ENCODE measurements at places on chromosomes 5 and 9.

DNA sequence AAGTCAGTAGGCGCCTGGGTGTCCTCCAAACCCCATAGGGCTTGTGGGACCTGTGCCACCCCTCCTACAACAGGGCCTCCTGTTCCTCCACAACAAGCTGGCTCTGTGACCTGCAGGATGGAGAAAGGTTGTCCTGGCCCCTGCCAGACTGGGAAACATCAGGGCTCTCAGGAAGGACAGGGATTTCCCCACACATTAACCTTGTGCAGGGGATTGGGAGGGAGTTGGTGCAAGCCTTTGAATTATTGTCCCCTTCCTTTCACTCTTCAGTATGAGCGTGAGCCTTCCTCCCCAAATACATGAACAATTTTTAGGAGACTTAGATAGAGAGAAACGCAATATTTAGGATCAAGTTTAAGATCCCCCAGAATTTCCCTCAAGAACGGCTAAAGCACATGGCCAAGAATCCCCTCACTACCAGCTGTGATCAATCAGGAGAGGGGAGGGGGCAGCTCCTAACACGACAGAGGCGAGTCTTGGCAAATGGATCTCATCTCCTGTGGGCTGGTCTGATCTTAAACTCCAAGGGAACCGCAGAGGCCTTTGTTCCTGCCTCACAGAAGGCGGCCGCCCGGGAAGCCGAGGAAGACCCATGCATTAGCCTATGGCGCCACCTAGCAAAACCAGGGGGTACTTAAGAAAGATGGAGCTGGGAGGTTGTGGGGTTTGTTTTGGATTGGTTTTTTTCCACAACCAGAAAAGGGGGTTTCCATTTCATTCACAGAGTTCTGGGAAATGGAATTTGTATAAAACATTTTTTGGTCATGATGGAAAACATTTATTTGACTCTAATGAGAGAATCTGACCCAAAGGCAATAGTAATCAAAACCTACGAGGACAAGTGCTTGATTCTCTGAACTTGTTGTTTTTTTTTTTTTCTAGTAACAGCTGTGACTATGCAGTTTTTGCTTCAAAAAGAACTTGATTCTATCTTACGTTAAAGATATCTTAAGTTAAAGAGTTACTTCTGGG lies 36.1 kb upstream of the OSMR start:
- H3K4me3 ChIP-seq: no peak overlapping the region
- DNase-seq: peak; percentile 87
- H3K4me1 ChIP-seq: peaks cover 31% of the 10 kb centered on the region
- H3K27me3 ChIP-seq: no peaks in the 10 kb centered on the region
- no peaks in the 10 kb centered on the region for H3K36me3 ChIP-seq

GRCh38 chr9:92504881-92505280 lies 22.6 kb upstream of the ASPN start:
- no peaks in the 10 kb centered on the region for H3K27me3 ChIP-seq
- H3K27ac ChIP-seq: no peak overlapping the region
- no peaks in the 10 kb centered on the region for H3K36me3 ChIP-seq
- no peak for DNase-seq
- no peaks in the 10 kb centered on the region for H3K4me1 ChIP-seq

DNA sequence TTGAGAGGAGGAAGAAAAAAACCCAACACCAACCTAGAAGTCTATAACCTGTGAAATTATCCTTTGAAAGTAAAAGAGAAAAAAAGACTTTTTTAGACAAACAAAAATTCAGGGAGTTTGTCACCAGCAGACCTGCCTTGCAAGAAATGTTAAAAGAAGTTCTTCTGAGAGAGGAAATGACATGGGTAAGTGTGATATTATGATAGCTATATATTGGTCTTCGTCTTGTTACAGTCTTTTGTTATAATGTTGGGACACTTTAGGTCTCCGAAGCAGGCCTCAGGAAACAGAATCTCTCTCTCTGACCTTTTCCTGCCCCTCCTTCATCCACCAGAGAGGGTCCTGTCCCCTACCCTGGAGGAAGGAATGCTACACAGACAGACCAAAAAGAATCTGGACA lies 16.6 kb upstream of the MLANA start:
- H3K4me1 ChIP-seq: no peaks in the 10 kb centered on the region
- no peak overlapping the region for H3K4me3 ChIP-seq
- no peaks in the 10 kb centered on the region for H3K27me3 ChIP-seq
- DNase-seq: no peak

DNA sequence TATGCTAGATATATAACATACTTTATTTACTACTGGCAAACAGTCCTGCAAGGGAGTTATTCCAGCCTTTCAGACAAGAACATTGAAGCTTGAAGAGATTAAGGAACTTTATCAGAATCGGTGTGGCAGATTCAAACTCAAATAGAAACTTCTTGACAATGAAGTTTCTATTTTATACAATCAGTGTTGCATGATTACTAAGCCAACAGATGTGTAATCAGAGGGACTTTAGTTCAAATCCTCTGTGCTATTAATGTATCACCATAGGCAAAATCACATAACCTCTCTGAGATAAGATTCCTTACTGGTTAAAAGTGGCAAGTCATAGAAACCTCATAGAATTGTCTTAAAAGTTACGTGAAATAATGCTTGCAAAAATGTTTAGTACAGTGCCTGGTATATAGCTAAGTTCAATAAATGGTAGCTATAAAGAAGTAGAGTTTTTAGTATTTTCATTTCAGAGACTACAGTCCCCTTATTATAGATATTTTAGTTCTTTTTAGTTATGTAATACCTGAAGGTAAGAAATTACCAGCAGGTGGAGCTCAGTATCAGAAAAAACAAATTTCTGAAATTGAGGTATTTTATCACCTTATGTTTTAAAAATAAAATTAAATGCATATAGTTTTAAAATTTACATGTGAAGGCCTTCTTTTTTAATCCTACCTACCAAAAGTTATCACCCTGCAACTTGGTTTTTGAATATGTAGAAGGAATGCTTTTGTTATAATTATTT lies 172.1 kb downstream of the FER start:
- no peak overlapping the region for H3K4me3 ChIP-seq
- no peaks in the 10 kb centered on the region for H3K36me3 ChIP-seq
- H3K4me1 ChIP-seq: no peaks in the 10 kb centered on the region

DNA sequence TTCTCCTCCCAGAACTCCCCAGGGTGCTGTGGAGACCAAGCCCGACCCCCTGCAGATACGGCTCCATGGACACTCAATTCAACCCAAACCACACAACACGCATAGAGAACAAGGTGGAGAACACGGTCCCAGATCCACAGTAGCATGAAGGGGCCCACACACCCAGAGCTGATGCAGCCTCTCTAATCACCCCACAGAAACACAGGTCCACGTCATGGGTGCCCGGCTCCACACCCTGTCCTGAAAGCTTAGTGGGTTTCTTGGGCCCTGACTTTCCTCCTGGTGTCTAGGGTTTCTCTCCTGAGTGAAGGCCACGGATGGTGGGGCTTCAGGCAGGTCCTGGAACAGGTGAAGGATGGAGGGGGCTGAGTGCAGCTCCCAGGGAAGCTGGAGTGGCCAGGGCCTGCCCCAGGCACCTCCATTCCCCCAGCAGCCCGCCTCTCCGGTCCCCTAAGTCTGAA lies 1.5 kb upstream of the SLC23A1 start:
- no peak overlapping the region for H3K4me3 ChIP-seq
- no peak for DNase-seq
- no peaks in the 10 kb centered on the region for H3K36me3 ChIP-seq
- no peak overlapping the region for H3K27ac ChIP-seq

DNA sequence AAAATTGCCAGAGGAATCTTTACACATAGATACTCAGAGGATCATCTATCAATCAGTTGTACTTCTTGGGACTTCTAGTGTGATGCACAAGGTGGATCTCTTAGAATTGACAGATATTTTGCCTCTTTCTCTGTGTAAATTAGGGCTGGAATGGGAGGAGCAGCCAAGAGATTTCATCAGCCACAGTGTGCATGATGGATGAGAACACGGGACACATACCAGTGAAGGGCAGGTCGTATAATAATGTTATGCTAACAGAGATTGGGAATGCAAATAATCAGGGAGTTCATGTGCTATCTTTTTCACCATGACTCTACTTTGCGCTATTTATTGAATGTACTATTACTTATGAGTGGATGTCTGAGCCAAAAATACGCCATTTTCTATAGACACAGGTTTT lies 43.3 kb upstream of the ISOC1 start:
- H3K4me3 ChIP-seq: no peak overlapping the region
- DNase-seq: no peak
- no peaks in the 10 kb centered on the region for H3K4me1 ChIP-seq
- no peaks in the 10 kb centered on the region for H3K27me3 ChIP-seq
- no peaks in the 10 kb centered on the region for H3K36me3 ChIP-seq

GRCh38 chr9:91949392-91949945 lies 559 bp downstream of the ROR2 start:
- H3K27ac ChIP-seq: no peak overlapping the region
- no peaks in the 10 kb centered on the region for H3K36me3 ChIP-seq
- H3K4me3 ChIP-seq: no peak overlapping the region

DNA sequence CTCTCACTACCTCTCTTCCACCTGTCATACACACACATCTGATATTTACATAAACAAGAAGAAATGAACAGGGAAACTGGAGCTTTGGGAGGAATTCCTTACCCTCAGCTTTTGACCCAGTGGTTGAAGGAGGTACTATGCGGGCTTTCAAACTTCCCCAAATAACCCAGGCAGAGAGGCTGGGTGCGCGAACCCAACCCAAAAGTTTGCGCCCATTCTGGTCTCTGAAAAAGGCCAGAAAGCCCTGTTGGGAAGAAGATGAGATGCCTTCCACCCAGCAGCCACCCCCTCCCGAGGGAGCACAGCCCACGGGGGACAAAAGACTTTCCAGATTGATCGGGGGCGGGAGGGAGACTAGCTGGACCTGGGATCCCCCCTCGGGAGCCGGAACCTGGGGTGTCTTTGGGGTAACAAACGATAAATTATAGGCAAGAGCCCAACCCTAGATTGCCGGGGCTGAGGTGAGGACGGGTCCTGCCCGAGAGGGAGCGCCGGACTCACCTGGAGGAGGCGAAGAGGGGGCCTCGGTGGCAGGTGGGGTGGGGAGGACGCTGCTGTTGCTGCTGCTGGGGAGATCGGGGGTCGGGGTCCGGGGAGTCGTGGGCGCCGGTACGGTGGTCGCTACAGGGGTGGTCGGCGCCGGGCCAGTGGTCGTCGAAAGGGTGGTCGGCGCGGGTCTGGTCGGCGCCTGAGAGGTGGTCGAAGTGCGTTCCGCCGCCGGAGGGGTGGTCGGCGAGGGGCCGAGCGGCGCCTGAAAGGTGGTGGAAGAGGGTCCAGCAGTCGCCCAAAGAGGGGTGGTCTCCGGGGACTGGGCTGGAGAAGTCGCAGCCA lies 798 bp downstream of the MEGF9 start:
- H3K4me3 ChIP-seq: peak overlapping the region; percentile 84
- no peak for DNase-seq
- H3K27me3 ChIP-seq: no peaks in the 10 kb centered on the region

DNA sequence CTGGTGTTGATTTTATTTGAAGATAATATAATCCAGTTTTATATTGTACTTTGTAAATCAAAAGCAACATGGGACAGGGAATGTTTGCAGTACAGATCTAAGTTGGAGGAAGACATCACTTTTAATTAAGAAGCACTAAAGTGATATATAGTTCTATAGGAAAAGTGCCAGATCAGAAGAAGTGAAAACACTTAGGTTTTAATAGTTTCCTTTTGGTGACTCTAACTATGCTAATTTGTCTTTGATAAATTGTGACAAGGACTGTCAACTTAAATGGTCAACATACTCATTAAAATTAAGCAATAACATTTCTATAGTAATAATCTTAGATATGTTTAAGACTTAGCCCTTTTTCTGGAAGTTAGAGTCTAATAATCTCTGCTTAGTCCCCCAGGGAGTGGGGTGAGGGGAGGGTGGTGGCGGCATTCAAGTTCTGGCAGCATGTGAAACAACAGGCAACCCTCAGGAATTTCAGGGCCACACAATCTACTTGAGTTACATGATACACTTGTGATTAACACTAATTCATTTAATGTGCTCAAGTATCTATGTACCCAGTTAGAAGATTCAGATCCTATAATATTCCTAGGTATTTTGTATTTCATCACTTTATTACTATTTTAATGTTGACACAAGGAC lies 1026.5 kb downstream of the NR2F1-AS1 start:
- H3K4me1 ChIP-seq: peaks cover 7% of the 10 kb centered on the region
- DNase-seq: no peak
- no peak overlapping the region for H3K4me3 ChIP-seq
- no peaks in the 10 kb centered on the region for H3K27me3 ChIP-seq
- H3K36me3 ChIP-seq: no peaks in the 10 kb centered on the region
- no peak overlapping the region for H3K27ac ChIP-seq

DNA sequence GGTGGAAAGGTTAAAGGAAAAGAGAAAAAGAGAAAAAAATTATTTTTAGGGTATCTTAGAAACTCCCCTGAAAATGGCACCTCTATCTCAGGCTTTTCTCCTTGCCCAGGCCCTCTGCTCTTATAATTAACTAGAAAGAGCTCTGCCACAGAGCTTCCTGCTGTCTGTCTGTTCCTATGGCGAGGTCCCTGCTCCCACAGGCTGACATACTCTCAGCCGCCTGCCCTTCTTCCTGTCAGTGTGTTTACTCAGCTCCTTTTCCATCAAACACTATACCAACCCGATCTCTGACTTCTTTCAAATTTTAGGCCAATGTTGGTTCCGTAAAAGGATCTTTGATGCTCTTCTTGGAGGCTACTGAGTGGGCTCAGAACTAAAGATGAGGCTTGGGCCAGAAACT lies 482.6 kb downstream of the DMAC1 start:
- H3K4me1 ChIP-seq: no peaks in the 10 kb centered on the region
- H3K27me3 ChIP-seq: no peaks in the 10 kb centered on the region
- no peaks in the 10 kb centered on the region for H3K36me3 ChIP-seq

DNA sequence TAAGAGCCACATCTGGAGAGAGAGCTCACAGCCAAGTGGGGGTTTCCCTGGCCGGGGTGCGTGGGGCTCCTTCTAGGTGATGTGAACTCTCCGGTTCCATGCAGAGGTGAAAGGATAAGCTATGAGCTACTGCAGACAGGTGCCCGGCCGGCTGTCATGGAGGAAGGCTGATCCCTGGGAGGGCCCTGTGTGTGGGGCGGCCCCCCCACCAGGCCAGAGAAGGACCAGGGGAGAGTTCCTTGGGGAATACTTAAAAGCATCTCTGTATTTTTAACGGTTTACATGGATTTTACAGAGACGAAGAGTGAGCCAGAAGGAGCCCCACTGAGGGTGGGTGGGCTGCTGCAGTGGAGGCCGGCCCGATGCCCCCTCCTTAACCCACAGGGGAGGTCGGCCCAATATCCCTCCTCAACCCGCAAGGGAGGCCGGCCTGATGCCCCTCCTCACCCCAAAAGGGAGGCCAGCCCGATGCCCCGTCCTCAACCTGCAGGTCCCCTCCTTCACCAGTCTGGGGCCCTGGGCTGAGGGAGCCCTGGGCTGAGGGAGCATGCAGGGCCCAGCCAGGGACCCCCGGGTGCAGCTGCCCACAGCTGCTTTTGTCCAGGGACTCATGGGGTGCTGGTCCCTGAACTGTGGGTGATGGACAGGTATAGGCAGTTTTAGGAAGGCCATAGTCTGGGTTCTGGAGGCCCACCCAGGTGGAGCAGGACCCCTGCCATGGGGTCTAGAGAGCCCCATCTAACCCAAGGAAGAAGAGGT lies 31.9 kb downstream of the MRPL36 start:
- no peaks in the 10 kb centered on the region for H3K36me3 ChIP-seq
- H3K27ac ChIP-seq: no peak overlapping the region
- no peak for DNase-seq
- no peak overlapping the region for H3K4me3 ChIP-seq
- H3K27me3 ChIP-seq: no peaks in the 10 kb centered on the region

GRCh38 chr9:127358023-127358535 lies 38.9 kb upstream of the SLC2A8 start:
- DNase-seq: no peak
- no peak overlapping the region for H3K4me3 ChIP-seq
- no peaks in the 10 kb centered on the region for H3K27me3 ChIP-seq
- no peak overlapping the region for H3K27ac ChIP-seq
- H3K36me3 ChIP-seq: no peaks in the 10 kb centered on the region
- no peaks in the 10 kb centered on the region for H3K4me1 ChIP-seq
